ENCODE measurements at places on chromosomes 3 and 15.

DNA sequence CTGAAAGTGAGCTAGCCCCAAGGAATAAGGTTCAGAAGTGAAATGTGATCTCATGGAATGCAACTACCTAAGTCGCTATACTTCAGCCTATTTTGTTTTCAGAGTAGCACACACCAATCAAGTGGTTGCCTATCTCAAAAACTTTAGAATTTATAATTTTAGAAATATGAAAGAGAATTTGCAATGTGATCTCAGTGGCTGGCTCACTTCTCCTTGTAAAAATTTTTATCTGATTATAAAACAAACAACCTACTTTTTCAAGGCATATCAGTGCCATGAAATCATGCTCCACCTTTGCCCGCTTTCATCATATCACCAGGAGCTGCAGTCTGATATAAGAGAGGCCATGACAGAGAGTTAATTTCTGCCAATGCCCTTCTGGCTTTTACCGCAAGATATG lies 47.3 kb downstream of the CLDN11 start:
- no peak for DNase-seq

DNA sequence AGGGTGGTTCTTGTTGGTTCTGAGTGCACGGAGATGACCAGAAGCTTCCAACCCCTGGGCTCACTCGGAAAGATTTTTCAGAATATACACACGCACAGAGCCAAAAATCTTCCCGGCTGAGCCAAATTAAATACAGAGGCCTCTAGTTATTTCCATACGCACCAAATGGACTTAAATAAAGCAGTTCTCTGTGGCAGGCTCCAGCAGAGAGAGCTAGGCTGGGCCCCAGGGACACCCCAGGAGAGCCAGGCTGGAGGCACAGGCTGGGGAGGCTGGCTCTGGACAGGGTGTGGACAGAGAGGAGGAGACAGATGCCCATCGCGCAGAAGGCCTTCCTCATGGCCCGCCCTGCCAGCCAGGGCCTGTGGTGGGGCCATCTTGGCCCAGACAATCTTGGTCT lies 115.9 kb downstream of the IQSEC1 start:
- DNase-seq = no peak

- no peak for DNase-seq
Measured at GRCh38 chr3:107458871-107459270, 63.9 kb upstream of the BBX start.

GRCh38 chr3:46861605-46862368 lies 1.5 kb downstream of the MYL3 start:
- DNase-seq = no peak

GRCh38 chr15:84736375-84736774 lies 12.0 kb upstream of the ZNF592 start:
- peak; percentile 73 for DNase-seq

- DNase-seq = no peak
Measured at GRCh38 chr15:65372787-65373067, 5.1 kb downstream of the IGDCC3 start.

GRCh38 chr3:148998715-148999423 lies 7.5 kb downstream of the GYG1 start:
- no peak for DNase-seq

GRCh38 chr3:132382688-132383194 lies 34.6 kb upstream of the DNAJC13 start:
- no peak for DNase-seq

- DNase-seq = no peak
Measured at GRCh38 chr3:21235491-21235890, 515.5 kb downstream of the ZNF385D start.

DNA sequence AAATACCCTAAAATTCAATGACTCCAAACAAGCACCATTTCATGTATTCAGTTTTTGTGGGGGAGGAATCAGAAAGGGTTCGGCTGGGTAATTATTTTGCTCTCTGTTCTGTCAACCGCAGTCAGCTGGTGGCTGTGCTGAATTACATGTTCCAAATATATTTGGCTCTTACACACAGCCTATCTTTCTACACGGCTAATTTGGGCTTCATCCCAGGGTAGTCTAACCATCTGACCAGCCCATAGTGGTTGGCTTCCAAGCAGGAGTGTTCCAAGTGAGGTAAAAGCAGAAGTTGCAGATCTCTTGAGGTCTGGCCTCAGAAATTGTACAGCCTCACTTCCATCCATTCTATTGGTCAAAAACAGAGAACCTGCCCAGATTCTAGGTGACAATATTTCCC lies 760.8 kb upstream of the SEMA6D start:
- no peak for DNase-seq

DNA sequence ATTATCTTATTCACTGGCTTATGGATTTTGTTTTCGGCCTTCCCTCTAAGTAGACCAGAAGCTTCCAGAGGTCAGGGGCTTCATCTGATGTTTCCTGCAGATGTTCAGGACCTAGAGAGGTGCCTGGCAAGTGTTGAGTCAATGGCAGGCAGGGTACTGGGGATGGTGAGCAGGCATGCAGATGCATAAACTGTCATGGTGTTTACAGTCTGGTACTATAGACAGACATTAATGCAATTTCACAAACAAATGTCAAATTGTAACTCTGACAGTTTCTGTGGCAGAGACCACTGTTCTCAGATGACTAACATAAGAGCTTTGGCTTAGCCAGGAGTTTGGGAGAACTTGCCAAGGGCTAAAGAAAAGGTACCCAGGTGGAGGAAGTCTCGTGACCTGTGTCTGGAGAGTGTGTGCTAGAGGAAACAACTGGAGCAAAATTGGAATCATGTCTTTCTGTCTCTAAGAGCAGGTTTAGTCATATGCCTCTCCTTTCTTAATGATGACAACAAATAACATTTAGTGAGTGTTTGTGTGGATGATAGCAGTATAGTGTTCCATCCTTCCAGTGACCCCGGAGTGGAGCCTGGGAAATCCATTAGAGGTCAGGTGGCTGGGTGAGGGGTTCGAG lies 53.7 kb upstream of the TRAK1 start:
- no peak for DNase-seq

DNA sequence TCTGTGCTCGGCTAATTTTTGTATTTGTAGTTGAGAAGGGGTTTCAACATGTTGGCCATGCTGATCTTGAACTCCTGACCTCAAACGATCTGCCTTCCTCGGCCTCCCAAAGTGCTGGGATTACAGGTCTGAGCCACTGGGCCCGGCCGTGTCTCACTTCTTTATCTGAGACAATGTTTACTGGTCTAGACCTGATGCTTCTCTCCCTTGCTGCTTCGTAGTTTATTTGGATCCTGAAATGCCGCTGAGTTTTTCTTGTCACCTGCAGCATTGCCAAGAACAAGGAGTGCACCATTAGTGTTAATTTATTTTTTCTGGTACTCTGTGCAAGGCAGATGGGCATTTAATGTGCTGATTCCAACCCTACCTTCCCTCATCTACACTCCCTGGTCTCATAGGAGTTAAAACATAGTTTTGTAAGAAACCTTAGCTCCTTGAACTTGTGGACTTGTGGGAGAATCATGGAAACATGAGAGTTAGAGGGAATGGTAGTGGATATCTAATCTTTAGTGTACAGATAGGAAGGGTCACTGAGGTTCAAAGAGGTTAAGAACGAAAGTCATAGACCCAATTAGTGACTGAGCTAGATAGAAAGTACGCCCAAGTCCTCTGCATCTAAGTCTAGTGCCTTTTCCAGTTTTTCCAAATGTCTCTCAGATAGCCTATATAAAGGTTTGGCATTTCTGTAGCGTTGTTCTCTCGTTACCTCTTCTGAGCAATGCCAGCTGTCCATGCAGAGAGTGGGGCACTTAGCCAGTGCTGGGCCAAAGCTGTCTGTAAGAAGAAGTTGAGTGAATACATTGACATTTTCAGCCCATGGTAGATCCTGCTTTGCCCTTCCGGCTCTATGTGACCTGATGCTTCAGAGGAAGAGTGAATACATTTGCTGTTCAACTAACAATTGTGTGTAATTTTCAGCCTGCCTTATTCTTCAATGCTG lies 244.1 kb downstream of the LPP start:
- no peak for DNase-seq

DNA sequence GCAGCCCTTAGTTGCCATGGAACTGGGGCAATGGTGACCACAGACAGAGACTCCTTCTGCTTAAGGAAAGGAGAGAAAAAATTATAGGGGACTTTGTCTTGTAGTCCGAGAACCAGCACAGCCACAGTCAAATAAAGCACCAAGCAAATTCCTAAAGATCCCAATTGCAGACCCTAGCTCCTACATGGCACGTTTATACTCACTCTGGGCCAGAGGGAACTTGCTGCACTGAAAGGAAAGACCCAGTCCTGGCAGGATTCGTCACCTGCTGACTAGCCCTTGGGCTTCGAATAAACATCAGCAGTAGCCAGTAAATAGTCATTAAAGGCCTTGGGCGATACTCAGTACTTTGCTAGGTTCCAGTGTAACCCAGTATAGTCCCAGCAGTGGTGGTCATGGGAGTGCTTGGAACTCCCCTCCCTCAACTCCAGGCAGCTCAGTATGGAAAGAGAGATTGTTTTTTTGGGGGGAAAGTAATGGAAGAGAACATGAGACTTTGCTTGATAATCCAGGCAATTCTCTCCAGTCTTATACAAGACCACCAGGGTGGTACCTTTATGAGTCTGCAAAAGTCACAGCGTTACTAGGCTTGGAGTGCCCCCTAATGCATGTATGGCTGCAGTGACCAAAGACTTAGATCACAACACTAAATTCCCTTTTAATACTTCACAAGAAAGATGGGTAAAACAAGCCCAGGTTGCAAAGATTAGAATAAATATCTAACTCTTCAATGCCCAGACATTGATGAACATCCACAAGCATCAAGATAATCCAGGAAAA lies 66.4 kb upstream of the AGTR1 start:
- DNase-seq = no peak

GRCh38 chr3:104916971-104917370 lies 449.7 kb upstream of the ALCAM start:
- no peak for DNase-seq

DNA sequence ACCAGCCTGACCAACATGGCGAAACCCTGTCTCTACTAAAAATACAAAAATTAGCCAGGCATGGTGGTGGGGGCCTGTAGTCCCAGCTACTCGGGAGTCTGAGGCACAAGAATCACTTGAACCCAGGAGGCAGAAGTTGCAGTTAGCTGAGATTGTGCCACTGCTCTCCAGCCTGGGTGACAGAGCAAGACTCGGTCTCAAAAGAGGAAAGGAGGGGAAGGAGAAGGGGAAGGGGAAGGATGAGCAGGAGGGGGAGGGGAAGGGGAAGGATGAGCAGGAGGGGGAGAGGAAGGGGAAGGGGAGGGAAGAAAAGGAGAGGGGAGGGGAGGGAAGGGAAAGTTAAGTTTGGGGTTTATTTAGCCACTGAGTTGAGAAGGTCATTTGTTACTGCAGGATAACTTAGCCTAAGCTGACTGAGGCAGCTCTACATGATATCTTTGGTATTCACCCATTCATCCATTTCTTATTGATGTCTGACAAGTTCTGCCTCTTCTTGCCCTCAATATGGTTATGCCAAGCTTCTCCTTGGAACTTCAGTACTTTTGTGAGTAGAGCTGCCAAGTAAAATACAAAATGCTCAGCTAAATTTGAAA lies 15.9 kb upstream of the ABHD2 start:
- DNase-seq = no peak

DNA sequence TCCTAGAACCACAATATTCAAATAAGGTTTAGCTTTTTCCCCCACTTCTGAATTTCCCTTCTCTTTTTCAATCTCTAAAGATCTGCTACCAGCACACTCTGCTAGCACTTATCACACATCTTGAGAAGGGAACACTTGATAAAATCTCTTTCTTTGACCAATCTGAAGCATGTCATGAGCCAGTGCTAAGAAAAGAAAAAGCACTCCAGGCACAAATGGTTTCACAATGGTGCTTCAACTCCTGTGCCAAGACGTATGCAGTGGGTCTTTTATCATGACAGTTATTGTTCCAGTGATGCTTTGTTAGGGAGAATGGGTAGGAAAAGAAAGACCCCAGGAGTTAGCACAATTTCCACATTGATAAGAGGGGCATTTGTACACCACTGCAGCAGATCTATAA lies 248.4 kb downstream of the ZNF385D start:
- DNase-seq = no peak

DNA sequence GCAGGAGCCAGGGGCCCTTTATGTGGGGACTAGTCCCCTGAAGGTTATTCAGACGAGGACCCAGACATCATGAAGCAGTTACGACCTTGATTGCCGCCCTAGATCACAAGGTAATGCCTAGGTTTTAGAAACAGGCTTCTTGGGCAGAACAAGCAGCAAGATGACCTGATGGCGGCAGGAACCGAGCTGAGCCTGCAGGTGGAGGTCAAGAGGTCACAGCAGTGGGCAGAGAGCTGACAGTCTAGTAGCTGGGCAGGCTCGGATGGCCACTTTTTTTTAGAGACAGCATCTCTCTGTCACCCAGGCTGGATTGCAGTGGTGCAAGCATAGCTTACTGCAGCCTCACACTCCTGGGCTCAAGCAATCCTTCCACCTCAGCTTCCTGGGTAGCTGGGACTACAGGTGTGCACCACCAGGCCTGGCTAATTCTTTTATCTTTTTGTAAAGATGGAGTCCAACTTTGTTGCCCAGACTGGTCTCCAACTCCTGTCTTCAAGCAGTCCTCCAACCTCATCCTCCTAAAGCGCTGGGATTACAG lies 83.5 kb upstream of the ABHD17C start:
- DNase-seq = no peak

DNA sequence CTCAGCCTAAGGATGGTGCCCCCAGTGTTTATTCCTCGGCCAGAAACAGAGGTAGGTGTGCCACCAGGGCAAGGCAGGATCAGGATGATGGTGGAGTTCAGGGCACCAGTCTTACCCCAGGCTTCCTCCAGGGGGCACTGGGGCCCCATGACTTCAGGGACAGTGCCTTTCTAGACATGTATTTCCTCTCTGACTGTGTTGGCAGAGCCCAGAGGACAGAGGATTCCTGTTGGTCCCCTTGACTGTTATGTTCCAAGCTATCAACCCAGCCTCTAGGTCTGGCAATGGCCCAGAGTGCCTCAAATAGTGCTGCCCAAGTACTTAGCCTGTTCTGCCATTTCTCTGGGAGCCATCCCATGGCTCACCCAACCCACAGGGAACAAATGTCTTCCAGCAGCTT lies 2.8 kb downstream of the HEMK1 start:
- peak; percentile 86 for DNase-seq

DNA sequence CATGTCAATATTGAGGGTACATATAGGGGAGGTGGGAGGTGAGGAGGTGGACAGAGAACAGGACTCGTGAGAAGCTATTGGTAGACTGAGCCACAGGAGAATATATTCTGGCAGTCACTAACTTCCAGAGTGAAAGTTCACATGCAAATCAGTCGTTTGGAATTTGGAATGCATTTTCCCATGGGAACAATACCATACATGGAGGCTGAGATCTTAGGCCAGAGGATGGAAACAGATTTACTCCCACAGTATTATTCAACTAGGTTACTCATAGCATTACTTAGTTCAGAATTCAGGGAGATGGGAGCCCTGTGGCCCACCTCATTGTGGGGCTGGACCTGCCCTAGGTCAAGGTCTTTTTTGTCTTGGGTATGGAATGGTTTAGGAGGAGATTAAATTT lies 36.4 kb upstream of the ABHD2 start:
- no peak for DNase-seq

Data from stimulated activated CD4-positive, alpha-beta T cell treated with anti-CD3 and anti-CD28 coated beads, Interleukin-2, amount 100 ng/mL, for 24 hours (primary cell).